ENCODE measurements at places on chromosomes 1 and 21.

- no peak for DNase-seq
These were observed 225.4 kb upstream of the NRIP1 start for GRCh38 chr21:15289896-15290841.

DNA sequence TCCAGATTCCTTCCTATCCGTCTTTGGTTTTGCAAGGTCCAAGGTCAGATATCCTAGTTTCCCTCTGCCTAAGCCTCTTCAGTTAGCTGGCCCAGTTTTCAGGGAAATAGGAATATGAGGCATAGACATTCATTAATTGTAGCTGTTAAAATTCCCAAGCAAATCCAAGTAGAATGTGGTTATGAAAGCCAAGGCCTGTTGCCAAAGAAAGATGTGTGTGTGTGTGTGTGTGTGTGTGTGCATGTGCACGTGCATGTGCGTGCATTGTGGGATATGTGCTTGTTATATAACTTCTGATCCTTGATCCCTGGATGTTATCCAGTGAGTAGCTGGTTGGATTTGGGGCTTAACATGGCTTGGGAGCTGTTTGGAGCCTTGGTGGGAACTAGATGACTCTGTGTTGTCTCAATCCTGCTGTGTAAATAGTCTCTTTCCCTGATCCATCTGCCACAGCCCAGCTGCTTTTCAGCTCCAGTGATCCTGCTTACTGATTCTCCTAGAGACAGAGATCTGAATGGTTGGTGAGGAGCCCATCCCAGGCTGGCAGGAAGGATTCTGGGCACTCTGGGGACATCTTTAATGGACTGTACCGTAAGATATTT is 70.6 kb upstream of the GCLM start:
- no peak for DNase-seq

- DNase-seq, result no peak
These were observed 148.9 kb downstream of the EIF4G3 start for GRCh38 chr1:21027805-21028204.

DNA sequence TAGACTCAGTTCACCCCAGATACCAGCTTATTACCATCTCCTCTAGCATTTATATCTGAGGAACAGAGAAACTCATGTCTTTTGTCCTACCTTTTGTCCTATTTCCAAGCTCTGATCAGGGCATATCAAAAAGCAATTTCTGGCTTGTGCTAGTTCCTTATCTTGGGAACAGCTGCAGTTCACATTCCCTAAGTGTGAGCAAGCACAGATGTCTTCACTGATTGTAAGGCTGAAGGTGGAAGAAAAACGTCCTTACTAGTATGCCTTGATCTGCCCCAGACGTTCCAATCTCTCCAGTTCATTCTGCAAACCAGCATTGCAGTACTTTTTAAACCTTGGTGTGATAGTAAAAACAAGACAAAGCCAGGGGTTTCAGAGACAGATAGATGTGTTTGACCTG is 139.8 kb downstream of the NCAM2 start:
- no peak for DNase-seq

DNA sequence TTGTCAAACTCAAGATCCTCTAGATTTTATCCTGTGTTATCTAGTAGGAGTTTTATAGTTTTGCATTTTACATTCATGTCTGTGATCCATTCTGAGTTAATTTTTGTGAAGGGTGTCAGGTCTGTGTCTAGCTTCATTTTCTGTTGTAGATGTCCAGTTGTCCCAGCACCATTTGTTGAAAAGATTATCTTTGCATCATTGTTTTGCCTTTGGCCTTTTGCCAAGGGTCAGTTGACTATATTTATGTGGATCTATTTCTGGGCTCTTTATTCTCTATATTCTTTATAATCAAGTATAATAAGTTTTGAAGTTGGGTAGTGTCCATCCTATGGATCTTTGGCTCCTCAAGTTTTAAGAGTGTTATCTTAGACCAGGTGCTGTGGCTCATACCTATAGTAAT is 21.9 kb downstream of the TRAF5 start:
- no peak for DNase-seq
